Endothelial cell of umbilical vein (primary cell): ENCODE measurements at places on chromosomes 3 and 15. TPM values are rescaled to one million over a fixed set of nuclear protein-coding genes. Genes with fewer than 3 reads are reported as not detected.

GOLGA6L4 gene
- 1.1 and 1.8 TPM in 2 replicates for polyA plus RNA-seq

FGF12 gene
- 0.72 and 0.76 TPM in 2 replicates for polyA plus RNA-seq

GRCh38 chr3:22977042-22977441 lies 226.1 kb upstream of the UBE2E2 start:
- DNase-seq, result no peak

FETUB gene
- polyA plus RNA-seq, result not detected in 2 replicates

- DNase-seq, result no peak
Measured at GRCh38 chr3:36446276-36446675, 66.0 kb downstream of the STAC start.

DNA sequence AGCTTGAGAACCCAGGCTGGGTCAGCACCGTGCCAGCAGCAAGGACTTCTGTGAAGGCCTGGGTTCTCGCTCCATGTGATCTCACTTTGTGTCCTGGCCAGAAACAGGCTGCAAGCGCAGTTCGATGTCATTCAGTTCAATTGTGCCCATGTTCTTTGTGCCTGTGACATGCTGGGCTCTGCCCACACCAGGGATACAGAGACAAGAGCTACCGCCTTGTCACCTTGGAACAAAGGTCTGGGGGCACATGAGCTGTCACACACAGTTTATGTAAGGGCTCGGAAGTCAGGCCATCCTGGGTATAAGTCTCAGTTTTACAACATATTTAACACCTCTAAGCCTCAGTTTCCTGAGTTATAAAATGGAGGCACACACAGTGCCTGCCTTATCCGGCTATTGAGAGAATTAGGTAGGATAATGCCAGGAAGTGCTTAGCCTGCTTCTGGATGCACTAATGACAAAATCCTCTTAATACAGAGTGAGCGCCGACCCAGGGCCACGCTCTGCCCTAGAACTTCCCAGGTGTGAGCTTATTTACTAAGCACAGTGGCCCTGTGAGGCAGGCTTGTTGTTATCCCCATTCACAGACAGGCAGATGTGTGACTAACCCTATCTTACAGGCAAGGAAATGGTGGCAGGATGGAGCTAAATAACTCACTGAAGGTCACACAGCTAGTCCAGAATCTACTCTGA lies 50.4 kb upstream of the LIMD1 start:
- DNase-seq, result peak; percentile 42

DNA sequence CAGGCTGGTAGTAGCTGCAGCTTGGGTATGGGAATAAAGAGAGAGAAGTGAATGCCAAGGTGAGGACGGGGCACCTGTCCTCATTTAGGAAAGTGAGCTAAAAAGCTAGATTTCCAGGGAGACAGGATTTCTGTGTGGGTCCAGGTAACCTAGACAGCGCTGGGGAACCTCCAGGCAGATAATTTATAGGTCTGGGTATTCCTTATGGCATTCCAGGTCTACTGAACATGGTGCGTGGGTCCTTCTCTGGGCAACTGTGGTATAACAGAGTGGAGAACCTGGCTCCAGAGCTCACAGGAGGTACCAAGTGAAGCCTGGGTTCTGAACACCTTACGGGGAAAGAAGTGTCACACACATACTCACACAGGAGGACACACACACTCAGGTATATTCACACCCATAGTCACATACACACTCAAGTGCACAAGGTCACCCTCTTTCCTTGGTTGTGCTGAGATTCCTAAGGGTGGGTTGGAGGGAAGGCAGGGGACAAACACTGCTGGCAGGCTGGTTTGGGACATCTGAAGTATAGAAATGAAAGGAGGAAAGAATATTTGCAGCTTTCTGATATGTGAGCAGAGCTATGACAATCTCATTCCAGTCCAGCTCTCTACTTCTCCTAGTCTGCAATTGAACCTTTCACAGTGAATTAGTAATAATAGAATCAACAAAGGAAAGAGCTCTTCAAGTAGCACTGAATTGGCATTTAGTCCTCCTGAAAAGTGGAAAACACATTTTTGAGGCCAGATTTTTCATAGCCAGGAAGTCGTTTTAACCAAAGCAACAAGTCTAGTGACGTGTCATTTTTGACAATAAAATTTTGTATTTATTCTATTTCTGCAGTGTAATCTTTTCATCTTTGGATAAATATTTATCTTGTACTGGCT lies 37.4 kb upstream of the ITGA11 start:
- peak; percentile 21 for DNase-seq

DNA sequence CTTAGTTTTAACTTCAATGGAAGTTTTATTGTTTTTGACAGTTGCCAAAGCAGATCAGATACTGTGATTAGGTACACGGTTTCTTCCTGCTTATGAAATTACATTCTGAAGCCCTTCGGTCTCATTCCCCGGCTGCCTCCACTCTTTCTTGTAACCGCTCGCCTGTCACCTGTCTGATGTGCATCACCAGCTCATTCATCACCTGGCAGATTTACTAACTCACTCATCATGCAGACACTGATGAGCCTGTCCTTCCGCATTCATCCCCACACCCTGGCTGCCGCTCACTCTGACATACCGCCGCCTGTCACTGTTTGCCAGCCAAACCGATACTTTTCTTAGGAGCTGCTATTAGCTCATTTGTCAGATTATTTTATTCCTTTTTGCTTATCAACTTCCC lies 82.8 kb upstream of the NSMCE3 start:
- no peak for DNase-seq

DNA sequence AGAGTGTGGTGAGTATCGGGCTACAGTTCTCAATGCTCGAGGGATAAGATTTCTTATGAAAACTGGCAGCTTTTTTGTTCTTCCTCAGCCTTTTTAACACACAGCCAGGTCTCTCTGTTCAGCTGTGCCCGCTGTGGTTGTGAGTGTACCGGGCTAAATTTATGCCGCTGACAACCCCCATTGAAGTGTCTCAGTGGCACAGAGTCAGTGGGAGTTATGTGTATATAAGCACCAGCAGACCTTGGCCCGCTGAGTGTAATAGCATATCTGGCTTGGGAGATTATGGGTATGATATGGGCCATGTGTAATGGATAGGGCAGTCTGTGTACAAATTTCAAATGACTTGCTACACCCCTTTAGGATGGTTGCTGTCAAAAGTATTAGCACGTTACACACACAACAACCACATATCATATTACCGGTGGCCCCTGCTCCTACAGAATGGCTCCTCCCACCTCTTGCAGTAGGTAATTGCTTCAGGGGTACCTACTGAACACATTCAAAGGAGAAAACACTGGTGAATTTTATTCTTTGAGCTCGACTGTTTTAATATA lies 26.9 kb upstream of the NR2F2 start:
- DNase-seq, result no peak

DRD3 gene
- polyA plus RNA-seq, result not detected in 2 replicates

- no peak for DNase-seq
Measured at GRCh38 chr3:52087731-52088130, 31.4 kb upstream of the DUSP7 start.

- DNase-seq, result no peak
Measured at GRCh38 chr15:79402136-79402535, 30.0 kb upstream of the MINAR1 start.

GRCh38 chr3:189056646-189057335 lies 115.0 kb upstream of the TPRG1 start:
- no peak for DNase-seq

DNA sequence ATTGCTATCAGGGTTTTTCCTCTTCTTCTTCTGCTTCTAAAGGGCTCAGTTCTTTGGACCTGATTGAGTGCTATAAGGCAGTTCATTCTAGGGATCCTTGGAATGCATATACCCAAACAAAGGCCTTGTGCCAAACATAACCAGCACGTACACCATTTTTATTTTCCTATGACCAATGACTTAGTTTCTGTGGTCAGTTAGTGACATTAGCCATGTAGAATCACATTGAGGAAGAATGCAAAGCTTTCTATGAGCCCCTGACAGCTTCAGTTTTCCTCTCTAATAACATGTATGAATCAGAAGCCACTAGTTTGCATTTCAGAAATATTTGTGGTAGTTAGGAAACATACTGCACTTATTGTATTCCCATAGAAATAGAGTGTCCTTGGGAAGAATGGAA lies 240.0 kb downstream of the THRB start:
- no peak for DNase-seq
